Amniotic stem cell (primary cell): ENCODE measurements at places on chromosomes 11 and 22.

DNA sequence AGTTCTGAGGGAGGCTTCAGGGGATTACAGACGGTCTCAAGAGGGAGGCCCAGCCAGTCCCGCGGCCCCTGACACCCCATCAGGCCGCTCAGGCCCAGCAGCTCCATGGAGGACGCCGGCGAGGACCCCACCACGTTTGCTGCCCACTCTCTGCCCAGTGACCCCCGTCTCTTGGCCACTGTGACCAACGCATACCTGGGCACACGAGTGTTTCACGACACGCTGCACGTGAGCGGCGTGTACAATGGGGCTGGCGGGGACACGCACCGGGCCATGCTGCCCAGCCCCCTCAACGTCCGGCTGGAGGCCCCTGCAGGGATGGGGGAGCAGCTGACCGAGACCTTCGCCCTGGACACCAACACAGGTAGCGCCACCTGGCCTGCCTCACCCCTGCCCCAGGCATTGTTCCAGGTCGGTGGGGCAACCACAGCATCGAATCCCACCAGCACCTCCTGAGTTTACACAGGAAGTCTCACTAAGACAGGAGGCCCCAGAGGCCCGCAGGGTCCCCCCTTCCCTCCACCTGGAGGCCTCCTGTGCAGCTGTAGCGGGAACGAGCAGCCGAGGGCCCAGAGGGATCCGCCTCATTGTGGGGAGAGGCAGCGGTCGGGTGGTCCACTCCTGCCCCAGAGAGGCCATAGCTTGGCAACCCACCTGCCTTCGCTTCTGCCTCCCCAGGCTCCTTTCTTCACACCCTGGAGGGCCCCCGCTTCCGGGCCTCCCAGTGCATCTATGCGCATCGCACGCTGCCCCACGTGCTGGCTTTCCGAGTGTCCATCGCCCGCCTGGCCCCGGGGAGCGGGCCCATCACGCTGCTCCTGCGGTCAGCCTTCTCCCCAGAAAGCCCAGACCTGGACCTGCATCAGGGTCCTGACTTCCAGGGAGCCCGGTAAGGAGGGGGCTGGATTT lies 1.0 kb downstream of the PGGHG start:
- no peak for DNase-seq

DNA sequence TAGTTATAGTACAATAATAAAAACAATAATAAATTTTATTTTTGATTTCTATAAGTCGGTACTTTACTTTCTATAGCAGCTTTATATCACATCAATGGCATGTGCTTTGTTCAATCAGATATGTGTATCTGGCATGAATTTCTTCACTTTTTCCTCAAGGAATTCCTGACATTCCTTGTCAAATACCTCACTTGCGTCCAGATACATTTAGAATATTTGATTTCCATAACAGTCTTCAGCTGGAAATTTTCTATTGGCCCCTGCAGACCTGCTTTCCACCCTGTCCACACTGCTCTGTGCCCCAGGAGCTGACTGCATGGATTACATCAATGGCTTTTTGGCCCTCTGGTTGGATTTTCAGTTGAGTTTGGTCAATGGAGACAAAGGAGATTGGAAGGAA lies 93.2 kb downstream of the FAR1 start:
- DNase-seq: no peak

GRCh38 chr11:28581286-28582242 lies 473.4 kb downstream of the METTL15 start:
- DNase-seq: no peak

GRCh38 chr11:12276831-12277475 lies 100.4 kb upstream of the PARVA start:
- DNase-seq: no peak

GRCh38 chr11:11798586-11799438 lies 43.0 kb upstream of the USP47 start:
- peak; percentile 84 for DNase-seq

DNA sequence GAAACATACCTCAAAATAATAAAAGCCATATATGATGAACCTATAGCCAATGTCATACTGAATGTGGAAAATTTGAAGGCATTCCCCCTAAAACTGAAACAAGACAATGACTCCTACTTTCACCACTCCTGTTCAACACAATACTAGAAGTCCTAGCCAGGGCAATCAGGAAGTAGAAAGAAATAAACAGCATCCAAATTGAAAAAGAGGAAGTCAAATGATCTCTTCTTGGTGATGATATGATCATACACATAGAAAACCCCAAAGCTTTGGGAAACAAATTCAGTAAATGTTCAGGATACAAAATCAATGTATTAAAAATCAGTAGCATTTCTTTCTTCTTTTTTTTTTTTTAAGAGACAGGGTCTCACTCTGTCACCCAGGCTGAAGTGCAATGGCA lies 109.9 kb downstream of the DLG2 start:
- no peak for DNase-seq

GRCh38 chr22:43554259-43554636 lies 142.4 kb downstream of the MPPED1 start:
- DNase-seq: no peak

DNA sequence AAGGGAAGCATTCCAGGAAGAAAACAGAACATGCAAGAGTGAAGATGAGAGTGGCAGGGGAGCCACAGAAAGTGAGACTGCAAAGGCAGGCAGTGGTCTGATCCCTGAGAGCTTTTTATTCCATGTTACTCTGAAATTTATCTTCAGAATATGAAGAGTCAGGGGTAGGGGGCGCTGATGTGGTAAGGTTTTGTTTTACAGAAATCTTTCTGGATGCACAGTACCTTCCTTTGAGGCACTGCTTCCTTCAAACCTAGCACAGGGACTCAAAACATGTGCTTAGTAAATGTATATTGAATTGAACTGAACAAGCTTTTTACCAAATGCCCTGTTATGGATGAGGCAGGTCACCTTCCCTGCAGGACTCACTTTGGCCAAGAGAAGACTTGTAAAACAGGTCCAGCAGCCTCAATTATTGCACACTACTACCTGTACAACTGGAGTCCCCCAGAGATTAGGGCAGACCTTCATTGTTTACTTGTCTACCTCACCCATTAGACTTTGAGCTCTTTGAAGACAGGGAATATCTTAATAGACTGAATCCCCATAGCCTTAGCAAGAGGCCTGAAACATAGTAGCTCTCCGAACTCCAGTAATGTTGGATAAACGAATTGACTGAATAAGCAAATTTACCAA lies 2.2 kb downstream of the PAK1 start:
- DNase-seq: no peak

DNA sequence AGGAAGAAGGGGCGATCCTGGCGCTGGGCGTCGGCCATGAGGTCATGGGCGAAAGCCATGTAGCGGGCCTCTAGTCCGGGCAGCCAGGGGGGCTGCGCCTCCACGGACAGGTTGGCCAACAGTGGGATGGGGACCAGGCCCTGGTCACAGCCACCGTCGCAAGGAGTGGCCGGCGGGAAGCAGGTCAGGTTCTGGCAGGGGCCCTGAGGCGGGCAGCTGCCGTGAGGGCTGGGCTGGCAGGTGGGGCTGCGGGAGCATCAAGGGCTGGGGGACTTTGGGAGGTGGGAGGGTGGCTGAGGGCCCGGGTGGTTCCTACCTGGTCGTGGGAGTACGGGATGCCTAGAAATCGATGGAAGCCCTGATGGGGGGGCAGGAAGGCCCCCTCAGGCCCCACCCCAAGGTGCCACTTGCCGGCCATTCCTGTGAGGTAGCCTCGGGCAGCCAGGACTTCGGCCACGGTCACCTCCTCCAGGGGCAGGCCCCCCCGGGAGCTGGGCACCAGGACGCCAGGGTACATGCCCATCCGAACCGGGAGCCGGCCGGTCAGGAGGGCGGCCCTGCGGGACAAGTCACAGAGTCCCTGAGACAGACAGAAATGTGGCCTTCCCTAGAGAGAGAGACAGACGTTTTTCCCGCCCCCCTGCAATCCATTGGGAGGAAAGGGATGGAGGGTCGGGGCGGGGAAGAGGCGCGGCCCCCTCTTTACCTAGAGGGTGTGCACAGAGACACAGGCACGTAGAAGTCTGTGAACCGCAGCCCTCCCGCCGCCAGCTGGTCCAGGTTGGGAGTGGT lies 906 bp downstream of the ARSA start:
- DNase-seq: no peak

DNA sequence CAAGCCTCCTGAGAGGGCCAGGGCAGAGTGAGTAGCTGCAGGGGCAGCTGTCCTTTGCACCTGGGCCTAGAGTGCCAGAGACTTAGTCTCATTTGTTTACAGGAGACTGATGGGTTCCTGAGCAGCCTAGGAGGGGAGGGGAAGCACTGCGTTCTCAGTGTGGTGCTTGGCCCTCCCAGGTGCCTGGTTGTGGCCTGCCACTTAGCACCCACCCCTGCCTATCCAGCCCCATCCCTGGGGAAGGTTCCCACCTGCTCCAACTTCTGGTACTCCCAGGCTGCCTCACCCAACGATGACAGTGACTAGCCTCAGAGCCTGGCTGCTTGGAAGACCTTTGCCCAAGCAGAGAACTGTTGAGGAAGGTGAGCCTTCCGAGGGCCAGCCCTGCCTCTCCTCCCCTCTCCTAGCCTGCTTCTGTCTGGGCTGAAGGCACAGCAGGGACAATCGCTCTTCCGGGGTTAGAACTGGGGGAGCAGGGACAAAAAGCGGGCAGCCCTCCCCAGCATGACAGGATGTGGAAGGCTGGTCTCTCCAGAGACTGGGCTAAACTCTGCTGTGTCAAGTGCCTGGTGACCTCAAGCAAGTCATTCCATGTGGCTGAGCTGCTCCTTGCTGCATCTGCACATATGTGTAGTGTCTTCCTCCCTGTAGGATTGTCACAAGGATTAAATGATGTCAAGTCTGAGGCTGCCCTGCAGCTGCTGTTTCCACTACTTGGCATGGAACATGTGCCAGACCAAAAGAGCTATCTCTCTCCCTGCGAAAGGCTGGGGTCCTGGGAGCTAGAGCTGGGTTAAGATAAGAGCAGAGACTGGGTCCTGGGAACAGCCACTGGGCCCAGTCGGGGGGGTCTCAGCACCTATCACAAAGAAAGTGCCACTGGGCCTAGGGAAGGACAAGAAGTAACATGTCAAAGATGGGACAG lies 9.9 kb downstream of the KCNQ1OT1 start:
- DNase-seq: no peak

DNA sequence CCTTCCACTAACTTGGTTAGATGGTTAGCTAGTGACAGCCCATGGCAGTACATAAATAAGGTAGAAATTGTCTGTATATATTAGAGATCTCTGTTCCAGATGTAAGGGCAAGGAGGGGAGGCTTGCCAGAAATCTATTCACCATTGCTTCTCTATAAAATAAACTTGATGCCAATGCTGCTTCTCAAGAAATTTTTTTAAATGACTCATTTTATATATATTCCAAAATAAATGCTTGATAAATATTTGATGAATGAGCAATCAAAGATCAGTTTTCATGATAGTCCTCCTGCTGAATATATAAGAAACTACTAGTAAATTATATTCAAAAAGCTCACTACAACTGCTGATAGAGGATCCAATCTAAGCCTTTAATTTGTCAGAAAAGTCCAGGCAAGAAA lies 710.6 kb upstream of the CCDC179 start:
- no peak for DNase-seq

- DNase-seq: no peak
These were observed 81.9 kb downstream of the PPP2R1B start for GRCh38 chr11:111684251-111684650.

DNA sequence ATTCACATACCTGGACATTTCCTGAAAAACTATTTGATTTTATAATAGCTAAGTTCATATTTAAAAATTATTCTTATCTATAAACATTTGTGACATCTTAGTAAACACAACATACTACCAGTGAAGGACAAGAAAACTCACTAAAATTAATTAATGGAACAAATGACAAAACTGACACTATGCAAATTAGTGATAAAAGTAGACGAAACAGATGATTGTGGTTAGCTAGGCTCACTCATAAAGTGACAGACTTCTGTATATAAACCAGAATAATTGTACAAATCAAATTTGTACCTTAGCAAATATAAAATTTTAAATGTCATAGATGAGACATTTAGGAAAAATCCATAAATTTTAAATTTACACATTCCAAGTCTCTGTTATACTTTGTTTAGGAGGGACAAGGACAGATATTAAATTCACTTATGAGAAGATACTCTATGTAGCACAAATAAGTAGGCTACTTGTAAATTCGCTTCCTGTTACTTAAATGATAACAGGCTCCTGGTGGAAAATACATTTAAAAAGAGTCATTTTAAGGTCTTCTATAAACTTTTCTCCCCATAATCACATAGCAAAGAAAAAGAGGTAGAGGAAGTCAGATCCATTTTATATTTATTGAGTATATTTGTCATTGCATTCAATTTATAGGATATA lies 81.2 kb downstream of the KIF18A start:
- no peak for DNase-seq

GRCh38 chr11:47373876-47374719 lies 4.2 kb downstream of the SPI1 start:
- peak; percentile 55 for DNase-seq

GRCh38 chr22:49548356-49549202 lies 279.1 kb downstream of the BRD1 start:
- DNase-seq: no peak
